Breast epithelium (tissue), 4 donors: ENCODE measurements at places on chromosomes 6 and 20. TPM values are rescaled to one million over a fixed set of nuclear protein-coding genes. Genes with fewer than 3 reads are reported as not detected.

Gene LST1
- total RNA-seq = 10.7 TPM

Gene KIAA1755
- 5.1 TPM for total RNA-seq

Gene GUCA1A
- not detected for total RNA-seq

Gene CRISP3
- total RNA-seq = 9.2 TPM

Gene PTPRT
- total RNA-seq = 4.9 TPM

Gene DLL1
- total RNA-seq = 3.8 TPM

Gene RSPO3
- total RNA-seq = 5.9 TPM

Gene NT5E
- 10.1 TPM for total RNA-seq

DNA sequence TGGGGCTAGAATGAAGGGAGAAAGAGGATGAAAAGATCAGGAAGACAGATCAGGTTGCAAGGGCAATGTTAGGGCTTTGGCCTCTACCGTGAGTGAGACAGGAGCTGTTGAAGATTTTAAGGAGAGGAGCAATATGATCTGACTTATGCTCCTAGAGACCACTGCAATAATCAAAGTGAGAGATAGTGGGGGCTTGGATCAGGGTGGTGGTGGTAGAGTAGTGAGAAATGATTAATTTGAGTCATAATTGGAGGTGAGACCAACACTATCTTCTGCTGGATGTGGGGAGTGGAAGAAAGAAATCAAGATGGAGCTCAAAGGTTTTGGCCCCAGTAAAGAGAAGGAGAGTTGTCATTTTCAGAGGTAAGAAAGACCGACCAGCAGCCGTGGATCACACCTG lies 140.7 kb upstream of the TMEM170B start:
- DNase-seq = no peak
- peaks cover 10% of the 10 kb centered on the region for H3K4me1 ChIP-seq
- no peaks in the 10 kb centered on the region for H3K36me3 ChIP-seq
- H3K27me3 ChIP-seq = no peaks in the 10 kb centered on the region

GRCh38 chr6:40907198-40907701 lies 131.8 kb downstream of the UNC5CL start:
- H3K36me3 ChIP-seq = no peaks in the 10 kb centered on the region
- no peaks in the 10 kb centered on the region for H3K27me3 ChIP-seq

GRCh38 chr20:1338801-1339200 lies 9.9 kb upstream of the SDCBP2 start:
- no peak for DNase-seq
- H3K27me3 ChIP-seq = no peaks in the 10 kb centered on the region
- no peaks in the 10 kb centered on the region for H3K4me1 ChIP-seq
- H3K4me3 ChIP-seq = no peak overlapping the region

- no peaks in the 10 kb centered on the region for H3K36me3 ChIP-seq
- H3K4me1 ChIP-seq = no peaks in the 10 kb centered on the region
- H3K27me3 ChIP-seq = no peaks in the 10 kb centered on the region
- no peak overlapping the region for H3K4me3 ChIP-seq
- no peak for DNase-seq
- H3K27ac ChIP-seq = no peak overlapping the region
Observed at GRCh38 chr6:44603044-44603686, 215.7 kb downstream of the CDC5L start.

DNA sequence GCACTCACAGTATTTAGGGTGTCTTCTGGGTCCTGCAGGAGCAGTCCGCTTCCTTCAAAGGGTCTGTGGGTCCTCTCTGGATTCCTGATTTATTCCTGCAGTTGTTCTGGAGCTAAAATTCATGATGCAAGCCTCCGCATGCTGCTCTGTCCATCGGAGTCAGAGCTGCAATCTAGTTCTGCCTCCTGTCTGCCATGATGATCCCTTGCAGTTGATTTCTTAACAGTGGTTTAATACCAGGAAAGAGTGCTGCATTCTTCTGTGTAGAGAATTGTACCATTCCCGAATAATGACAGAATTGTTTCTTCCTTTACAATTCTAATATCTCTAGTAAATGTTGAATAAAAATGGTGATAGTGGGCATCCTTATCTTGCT lies 72.0 kb upstream of the B3GAT2 start:
- no peaks in the 10 kb centered on the region for H3K4me1 ChIP-seq
- no peak overlapping the region for H3K27ac ChIP-seq
- H3K27me3 ChIP-seq = no peaks in the 10 kb centered on the region
- no peaks in the 10 kb centered on the region for H3K36me3 ChIP-seq

- H3K27ac ChIP-seq = no peak overlapping the region
- H3K36me3 ChIP-seq = no peaks in the 10 kb centered on the region
- no peaks in the 10 kb centered on the region for H3K4me1 ChIP-seq
- H3K27me3 ChIP-seq = no peaks in the 10 kb centered on the region
- no peak overlapping the region for H3K4me3 ChIP-seq
Observed at GRCh38 chr6:142827369-142827768, 117.6 kb downstream of the HIVEP2 start.

GRCh38 chr6:110703010-110703905 lies 112.0 kb downstream of the CDK19 start:
- no peak for DNase-seq
- no peak overlapping the region for H3K4me3 ChIP-seq
- no peaks in the 10 kb centered on the region for H3K36me3 ChIP-seq
- no peak overlapping the region for H3K27ac ChIP-seq
- H3K27me3 ChIP-seq = no peaks in the 10 kb centered on the region

DNA sequence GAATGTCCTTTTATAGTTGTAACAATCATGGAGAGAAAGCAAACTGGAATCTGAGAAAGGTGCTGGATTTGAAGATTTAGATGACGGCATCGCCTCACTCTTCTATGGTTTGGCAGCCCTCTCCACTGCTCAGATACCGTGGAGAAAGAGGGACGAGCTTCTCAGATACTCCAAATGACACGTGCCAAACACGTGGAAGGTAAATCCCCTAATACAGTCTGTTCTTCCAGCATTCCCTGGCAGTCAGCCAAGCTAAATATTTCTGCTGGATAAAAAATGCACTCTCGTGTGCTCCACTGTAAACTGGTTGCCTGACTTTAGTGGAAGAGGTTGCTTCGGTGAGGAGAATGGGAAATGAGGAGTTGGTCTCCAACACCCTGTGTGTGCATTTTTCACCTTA lies 16.7 kb upstream of the PRDM1 start:
- no peak overlapping the region for H3K27ac ChIP-seq
- peak; percentile 27 for DNase-seq
- no peaks in the 10 kb centered on the region for H3K27me3 ChIP-seq
- H3K36me3 ChIP-seq = no peaks in the 10 kb centered on the region

DNA sequence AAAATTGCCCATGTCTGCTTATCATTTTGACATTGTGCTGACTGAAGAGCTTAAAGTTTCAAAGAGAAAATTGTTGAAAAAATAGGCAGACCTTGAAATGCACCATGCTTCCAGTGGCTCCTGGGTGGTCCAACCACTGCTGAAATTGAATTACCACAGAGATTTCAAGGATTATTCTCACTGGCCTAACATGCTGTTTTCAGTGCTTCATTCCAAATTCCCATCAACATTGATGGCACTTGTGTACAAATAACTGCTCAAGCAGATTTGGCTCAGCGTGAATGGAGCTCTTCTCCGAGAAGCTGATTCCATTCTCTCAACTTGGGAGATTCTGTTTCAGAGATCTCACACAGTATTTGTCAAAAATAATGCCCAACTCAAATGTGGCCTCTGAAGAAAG lies 75.5 kb downstream of the LAMA4 start:
- no peak for DNase-seq
- no peak overlapping the region for H3K27ac ChIP-seq
- H3K4me1 ChIP-seq = no peaks in the 10 kb centered on the region
- H3K36me3 ChIP-seq = no peaks in the 10 kb centered on the region

GRCh38 chr6:148973538-148974208 lies 226.8 kb downstream of the UST start:
- no peak overlapping the region for H3K4me3 ChIP-seq
- H3K4me1 ChIP-seq = no peaks in the 10 kb centered on the region
- H3K36me3 ChIP-seq = no peaks in the 10 kb centered on the region

DNA sequence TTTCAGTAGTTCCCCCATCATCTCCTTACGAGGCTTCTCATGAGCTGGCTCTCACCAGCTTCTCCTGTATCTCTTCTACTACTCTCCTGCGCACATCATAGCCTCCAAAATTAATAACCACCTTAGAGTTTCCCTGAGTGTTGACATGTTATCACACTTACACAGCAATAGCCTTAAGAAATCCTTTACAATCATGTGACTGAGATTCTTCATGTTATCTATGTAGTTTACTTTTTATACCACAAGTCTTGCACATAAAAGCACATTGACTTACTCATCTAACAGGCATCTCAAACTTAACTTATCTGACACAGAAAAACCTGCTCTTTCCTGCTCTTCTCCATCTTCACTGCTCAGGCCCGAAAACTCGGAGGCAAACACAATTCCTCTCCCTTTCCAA lies 103.7 kb upstream of the TAB2 start:
- H3K36me3 ChIP-seq = no peaks in the 10 kb centered on the region
- H3K27ac ChIP-seq = no peak overlapping the region
- DNase-seq = no peak
- H3K4me3 ChIP-seq = no peak overlapping the region

GRCh38 chr20:62333820-62334595 lies 31.2 kb downstream of the ADRM1 start:
- no peak overlapping the region for H3K27ac ChIP-seq
- H3K4me3 ChIP-seq = no peak overlapping the region
- no peaks in the 10 kb centered on the region for H3K36me3 ChIP-seq
- no peaks in the 10 kb centered on the region for H3K4me1 ChIP-seq

GRCh38 chr20:58545565-58546415 lies 30.6 kb upstream of the APCDD1L start:
- no peak overlapping the region for H3K4me3 ChIP-seq
- DNase-seq = peak; percentile 8
- no peaks in the 10 kb centered on the region for H3K27me3 ChIP-seq
- H3K27ac ChIP-seq = no peak overlapping the region
- H3K36me3 ChIP-seq = no peaks in the 10 kb centered on the region

DNA sequence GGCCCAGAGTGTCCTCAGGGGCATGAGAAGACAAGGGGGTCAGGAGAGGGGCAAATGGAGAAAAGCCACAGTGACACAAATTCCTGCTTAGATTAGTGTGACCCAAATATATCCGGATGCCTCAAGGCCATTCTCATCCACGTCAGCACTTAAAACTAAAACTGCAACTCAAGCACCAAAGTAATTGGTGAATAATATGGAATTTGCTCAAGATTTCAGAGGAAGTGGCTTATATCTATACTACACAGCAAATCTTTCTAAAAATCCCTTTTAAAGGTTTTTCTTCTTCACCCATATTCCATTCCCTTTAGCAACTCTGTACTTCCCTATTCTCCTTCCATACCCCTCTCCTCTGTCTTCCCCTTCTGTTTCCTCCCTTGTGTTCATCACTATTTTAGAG lies 15.2 kb downstream of the DEF6 start:
- H3K27ac ChIP-seq = no peak overlapping the region
- no peaks in the 10 kb centered on the region for H3K27me3 ChIP-seq
- no peak for DNase-seq
- H3K4me1 ChIP-seq = no peaks in the 10 kb centered on the region

DNA sequence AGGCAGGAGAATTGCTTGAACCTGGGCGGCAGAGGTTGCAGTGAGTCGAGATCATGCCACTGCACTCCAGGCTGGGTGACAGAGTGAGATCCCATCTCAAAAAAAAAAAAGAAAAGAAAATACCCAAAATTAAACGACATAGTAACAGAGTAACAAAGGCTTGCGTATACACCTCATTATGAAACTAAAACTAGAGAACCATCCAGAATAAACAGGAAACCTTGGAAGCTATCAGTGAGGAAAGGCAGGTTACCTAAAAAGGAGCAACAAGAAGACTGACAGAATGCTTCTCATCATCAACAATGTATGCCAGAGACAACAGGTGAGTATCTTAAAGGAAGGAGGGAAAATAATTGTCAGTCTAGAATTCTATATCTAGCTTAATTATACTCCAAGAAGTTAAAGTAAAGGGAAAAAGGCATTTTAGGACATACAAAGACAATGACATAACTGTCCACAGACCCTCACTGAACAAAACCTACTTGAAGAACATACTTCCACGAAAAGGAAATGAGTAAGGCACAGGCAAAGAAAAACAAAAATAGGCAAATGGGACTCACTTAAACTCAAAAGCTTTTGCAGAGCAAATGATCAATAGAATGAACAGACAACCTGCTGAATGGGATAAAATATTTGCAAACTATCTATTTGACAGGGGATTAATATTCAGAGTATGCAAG lies 64.1 kb upstream of the NT5E start:
- H3K36me3 ChIP-seq = no peaks in the 10 kb centered on the region
- no peak for DNase-seq
- H3K4me1 ChIP-seq = no peaks in the 10 kb centered on the region
- H3K27me3 ChIP-seq = no peaks in the 10 kb centered on the region

DNA sequence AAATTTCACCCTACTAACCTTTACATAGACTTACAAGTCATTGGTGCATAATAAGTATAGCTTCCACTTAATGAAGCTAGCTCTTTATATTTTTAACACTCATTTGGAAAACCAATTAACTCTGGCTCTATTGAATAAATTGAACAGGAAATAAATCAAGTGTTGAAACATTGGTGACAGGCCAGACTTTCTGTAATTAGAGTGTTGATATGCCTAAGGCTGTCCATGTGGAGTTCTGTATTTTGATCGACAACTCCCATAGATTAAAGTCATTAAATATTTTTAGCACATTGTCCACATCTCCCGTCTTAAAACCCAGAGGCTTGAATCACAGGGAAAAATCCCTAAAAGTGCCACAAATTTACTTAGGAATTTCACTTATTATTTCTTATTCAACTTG lies 468.3 kb downstream of the KHDRBS2 start:
- H3K27ac ChIP-seq = no peak overlapping the region
- DNase-seq = no peak
- H3K4me3 ChIP-seq = no peak overlapping the region
- H3K27me3 ChIP-seq = no peaks in the 10 kb centered on the region
- H3K4me1 ChIP-seq = no peaks in the 10 kb centered on the region

DNA sequence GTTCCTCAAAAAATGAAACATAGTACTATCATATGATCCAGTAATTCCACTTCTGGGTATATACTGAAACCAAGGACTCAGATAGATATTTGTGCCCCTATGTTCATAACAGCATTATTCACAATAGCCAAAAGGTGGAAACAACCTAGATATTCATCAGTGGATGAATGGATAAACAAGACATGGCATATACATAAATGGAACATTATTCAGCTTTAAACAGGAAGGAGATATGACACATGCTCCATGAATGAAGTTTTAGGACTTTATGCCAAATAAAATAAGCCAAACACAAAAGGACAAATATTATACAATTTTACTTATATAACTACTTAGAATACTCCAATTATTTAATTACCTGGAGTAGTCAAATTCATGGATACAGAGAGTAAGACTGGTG lies 16.4 kb downstream of the PLCB1 start:
- no peak for DNase-seq
- no peak overlapping the region for H3K27ac ChIP-seq
- no peak overlapping the region for H3K4me3 ChIP-seq
- no peaks in the 10 kb centered on the region for H3K27me3 ChIP-seq

GRCh38 chr6:63066055-63066704 lies 145.1 kb upstream of the FKBP1C start:
- H3K27ac ChIP-seq = no peak overlapping the region
- no peak for DNase-seq
- H3K4me1 ChIP-seq = no peaks in the 10 kb centered on the region
- no peaks in the 10 kb centered on the region for H3K27me3 ChIP-seq
- H3K4me3 ChIP-seq = no peak overlapping the region

GRCh38 chr6:107576852-107577251 lies 86.9 kb downstream of the SOBP start:
- H3K36me3 ChIP-seq = no peaks in the 10 kb centered on the region
- H3K4me3 ChIP-seq = no peak overlapping the region
- H3K4me1 ChIP-seq = no peaks in the 10 kb centered on the region
- H3K27ac ChIP-seq = no peak overlapping the region

- no peak overlapping the region for H3K27ac ChIP-seq
- H3K4me3 ChIP-seq = no peak overlapping the region
- H3K27me3 ChIP-seq = no peaks in the 10 kb centered on the region
- no peak for DNase-seq
- H3K4me1 ChIP-seq = no peaks in the 10 kb centered on the region
Observed at GRCh38 chr6:133062696-133063306, 178.4 kb upstream of the EYA4 start.
